ENCODE measurements at places on chromosomes 4 and X.

- no peak for DNase-seq
These were observed 38.8 kb downstream of the MSN start for GRCh38 chrX:65706041-65706828.

GRCh38 chrX:9770319-9770718 lies 4.7 kb upstream of the GPR143 start:
- DNase-seq = no peak

DNA sequence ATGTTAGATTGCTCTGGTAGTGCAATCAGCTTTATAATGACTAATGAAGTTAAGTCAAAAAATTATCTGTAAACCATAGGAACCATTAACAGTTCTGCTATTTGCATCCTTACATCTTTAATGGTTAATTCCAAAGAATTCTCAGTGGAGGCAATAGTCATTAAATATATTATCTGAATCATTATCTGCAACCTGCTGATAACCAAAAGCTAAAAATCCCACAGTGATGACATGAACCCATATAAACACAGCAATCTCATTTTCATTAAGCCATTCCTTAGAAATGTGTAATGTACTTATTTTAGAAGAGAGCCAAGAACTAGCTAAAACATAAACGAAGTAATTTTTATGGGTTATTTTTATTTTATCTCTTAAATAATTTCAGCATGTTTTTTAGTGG lies 60.2 kb downstream of the MAGEB16 start:
- no peak for DNase-seq

GRCh38 chrX:30622361-30622760 lies 30.9 kb upstream of the GK start:
- no peak for DNase-seq

DNA sequence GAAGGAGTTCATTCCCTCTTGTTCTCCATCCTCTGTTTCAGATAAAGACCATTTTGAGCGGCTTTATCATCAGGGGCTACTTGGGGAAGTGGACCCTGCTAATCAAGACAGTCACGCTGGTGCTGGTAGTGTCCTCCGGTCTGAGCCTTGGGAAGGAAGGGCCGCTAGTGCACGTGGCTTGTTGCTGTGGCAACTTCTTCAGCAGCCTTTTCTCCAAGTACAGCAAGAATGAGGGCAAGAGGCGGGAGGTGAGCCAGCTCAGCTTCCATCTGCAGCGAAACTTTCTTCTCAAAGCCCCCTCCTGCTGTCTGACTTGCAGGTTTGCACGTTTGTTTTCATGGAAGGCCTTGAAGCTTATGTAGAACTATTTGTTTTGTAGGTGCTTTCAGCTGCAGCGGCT lies 49.5 kb downstream of the CLCN4 start:
- no peak for DNase-seq
